Neural progenitor cell (in vitro differentiated cells): ENCODE measurements at places on chromosomes 6 and 20. TPM values are rescaled to one million over a fixed set of nuclear protein-coding genes. Genes with fewer than 3 reads are reported as not detected.

Gene TINAG
- not detected in 2 replicates for total RNA-seq

Gene OPRL1
- total RNA-seq, result 1.3 and 3.3 TPM in 2 replicates

Gene DSP
- 38.3 and 38.7 TPM in 2 replicates for total RNA-seq

Gene KIF6
- total RNA-seq, result 0.59 and 2.7 TPM in 2 replicates

Gene BTNL2
- total RNA-seq, result not detected in 2 replicates

Gene PTK7
- total RNA-seq, result 68.0 and 155 TPM in 2 replicates

Gene GGTLC1
- total RNA-seq, result not detected in 2 replicates

Gene GRM1
- 0.50 and 0.79 TPM in 2 replicates for total RNA-seq

Gene ADTRP
- total RNA-seq, result not detected in 2 replicates

Gene RNF182
- 10.3 and 15.3 TPM in 2 replicates for total RNA-seq

Gene WFDC8
- total RNA-seq, result not detected in 2 replicates

GRCh38 chr6:166313255-166314070 is 5.3 kb upstream of the PRR18 start:
- peak; percentile 80 for DNase-seq

GRCh38 chr6:166109608-166110007 is 58.0 kb downstream of the TBXT start:
- no peak for DNase-seq

DNA sequence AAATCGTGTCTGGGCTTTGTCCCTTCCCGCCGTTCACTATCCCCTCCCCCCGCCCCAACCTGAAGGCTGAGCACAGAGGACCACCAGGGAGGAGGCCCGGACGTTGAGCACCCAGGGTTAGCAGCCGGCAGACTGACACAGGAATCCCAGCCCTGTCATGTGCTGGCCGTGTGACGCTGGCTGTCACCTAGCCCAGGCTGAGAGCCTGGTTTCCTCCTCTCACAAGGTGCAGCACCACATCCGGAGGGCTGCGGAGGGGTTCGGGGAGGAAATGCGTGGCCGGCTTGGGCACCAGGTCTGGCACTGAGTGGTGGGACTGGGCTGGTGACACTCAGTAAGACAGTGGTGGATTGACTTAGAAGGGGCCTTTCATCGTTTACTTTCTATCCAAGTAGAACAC is 4.6 kb upstream of the LSM14B start:
- peak; percentile 34 for DNase-seq

DNA sequence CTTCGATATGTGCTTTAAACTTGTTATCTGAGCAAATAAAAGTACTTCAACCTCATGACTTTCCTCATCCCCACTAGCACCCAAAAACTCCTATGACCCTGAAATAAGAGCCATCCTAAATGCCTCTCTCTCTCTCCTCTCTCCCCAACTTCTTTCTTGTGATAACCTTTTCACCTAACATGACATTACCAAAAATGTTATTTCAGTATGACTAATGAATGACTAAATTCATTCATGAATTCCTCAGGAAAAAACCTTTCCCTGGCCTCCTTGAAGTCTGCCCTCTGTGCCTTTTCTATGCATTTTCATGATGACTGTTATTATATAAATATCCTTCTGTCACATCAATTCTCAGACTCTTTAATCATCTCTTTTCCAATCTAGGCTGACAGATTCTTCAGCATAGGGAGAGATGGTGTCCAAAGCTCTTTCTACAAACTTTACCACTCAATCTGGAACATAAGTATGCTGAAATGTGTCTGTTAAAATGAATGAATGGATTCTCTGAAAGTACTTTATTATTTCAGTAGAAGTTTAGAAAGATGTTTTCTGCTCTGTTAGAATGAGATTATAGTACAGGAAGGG is 114.3 kb upstream of the GGTLC1 start:
- DNase-seq, result no peak

GRCh38 chr20:1840817-1841553 is 54.2 kb upstream of the SIRPA start:
- DNase-seq, result no peak

DNA sequence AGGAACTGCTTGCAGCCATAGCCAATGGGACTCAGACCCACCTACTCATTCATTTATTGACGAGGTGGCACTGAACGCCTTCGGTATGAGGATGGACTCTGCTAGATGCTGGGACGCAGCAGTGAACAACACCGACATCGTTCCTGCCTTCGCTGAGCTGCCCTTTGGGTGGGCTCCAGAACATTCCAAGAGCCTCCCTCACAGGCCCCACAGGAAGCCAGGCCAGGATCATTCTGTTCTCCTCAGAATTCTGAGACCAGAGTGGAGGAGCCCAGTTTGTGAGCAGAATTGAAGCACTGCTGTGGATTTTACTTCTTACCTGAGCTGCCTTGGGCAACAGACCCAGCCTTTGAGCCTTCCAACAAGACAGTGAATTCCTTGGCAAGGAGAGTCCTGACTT is 82.1 kb downstream of the KCNB1 start:
- DNase-seq, result no peak

GRCh38 chr6:168071620-168072019 is 7.4 kb downstream of the FRMD1 start:
- DNase-seq, result no peak

- no peak for DNase-seq
Measured at GRCh38 chr6:23414051-23414445, 712.0 kb upstream of the NRSN1 start.

GRCh38 chr6:73078333-73078862 is 146.9 kb downstream of the KHDC1L start:
- DNase-seq, result no peak

GRCh38 chr20:32467506-32468312 is 109.6 kb downstream of the ASXL1 start:
- DNase-seq, result no peak

DNA sequence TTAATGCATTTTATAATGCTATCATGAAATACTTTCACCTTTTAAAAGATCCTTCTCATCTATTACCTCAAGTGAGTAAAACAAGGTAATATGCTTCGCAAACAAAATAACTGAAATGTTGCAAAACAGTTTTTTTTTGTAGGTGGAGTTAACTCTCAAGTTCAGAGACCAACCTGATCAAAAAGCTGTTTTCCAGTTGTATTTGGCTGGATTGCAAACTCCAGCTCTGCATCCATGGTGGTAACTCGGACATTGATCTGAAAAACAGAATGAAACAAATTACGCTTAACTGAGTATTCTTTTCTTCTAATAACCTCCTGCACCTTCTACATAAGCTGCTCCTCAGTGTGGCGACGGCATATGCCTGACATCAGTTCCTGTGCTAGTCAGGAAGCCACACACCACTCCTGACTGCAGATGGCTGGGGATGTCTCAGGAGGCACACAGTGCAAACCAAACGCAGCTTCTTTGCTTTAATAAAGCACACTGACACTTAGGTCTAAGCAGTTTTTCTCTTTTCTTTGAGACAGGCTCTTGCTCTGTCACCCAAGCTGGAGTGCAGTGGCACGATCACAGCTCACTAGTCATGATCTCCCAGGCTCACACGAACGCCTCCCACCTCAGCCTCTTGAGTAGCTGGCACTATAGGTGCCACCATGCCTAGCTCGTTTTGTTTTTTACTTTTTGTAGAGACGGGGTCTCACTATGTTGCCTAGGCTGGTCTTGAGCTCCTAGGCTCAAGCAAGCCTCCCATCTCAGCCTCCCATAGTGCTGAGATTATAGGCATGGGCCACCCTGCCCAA is 29.9 kb downstream of the EZR start:
- no peak for DNase-seq

GRCh38 chr6:3773678-3774298 is 22.3 kb upstream of the PXDC1 start:
- DNase-seq, result no peak

DNA sequence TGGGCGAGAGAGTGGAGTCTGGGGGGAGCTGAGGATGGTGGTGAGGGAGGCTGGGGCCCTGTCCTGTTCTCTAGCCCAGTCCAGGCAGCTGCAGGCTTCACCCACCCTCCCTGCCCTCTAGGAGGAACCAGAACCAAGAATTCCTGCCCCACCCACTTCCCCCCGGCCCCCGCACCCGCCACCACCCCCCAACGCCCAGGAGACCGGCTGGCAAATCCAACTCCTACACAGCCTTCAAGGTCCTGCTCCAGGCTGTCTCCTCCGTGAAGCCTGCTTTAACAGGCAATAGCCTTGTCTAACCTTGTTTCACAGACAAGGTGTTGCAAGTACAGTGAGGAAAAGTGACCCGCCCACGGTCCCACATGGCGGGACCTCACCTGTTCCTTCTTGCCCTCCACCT is 2.4 kb downstream of the SPDEF start:
- DNase-seq, result no peak

GRCh38 chr6:133339543-133340384 is 98.6 kb downstream of the EYA4 start:
- DNase-seq, result no peak

- DNase-seq, result peak; percentile 85
Measured at GRCh38 chr6:122609881-122610689, at the start of gene PKIB. Gene PKIB (plus strand): TSS chr6:122610405. CDS start chr6:122717795, 107,390 bp downstream.

DNA sequence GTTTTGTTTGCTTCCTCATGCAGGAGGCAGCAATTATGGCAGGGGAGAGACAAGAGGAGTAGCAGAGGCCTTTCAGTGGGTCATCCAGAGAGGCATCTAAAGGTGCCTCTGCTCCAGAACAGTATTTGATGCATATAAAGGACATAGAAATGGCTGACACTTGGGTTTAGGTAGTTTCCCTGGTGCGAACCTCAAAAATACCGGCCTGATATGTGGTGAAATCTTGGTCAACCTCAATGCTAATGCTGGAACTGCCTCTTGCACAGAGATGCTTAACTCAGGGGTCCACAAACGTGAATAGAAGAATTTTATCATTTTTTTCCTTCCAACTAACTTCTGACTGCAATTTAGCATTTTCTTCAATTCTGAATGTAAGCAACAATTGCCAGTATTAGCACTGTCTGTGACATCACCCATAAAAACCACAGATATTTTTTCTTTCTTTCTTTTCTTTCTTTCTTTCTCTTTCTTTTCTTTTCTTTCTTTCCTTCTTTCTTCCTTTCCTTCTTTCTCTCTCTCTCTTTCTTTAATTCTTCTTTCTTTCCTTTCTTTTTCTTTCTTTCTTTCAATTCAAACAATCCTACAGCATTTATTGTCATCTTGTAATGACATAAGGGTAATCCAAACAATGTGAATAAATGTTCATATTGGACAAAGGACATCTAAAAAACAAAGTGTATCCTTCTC is 180.0 kb upstream of the UST start:
- DNase-seq, result no peak

- no peak for DNase-seq
Measured at GRCh38 chr6:30618270-30618797, 694 bp downstream of the MRPS18B start.

- DNase-seq, result no peak
Measured at GRCh38 chr6:12200015-12200564, 90.1 kb upstream of the EDN1 start.

GRCh38 chr6:69948479-69949114 is 82.2 kb downstream of the COL19A1 start:
- DNase-seq, result no peak

- peak; percentile 46 for DNase-seq
Measured at GRCh38 chr6:6856538-6857523, 250.9 kb upstream of the RREB1 start.

DNA sequence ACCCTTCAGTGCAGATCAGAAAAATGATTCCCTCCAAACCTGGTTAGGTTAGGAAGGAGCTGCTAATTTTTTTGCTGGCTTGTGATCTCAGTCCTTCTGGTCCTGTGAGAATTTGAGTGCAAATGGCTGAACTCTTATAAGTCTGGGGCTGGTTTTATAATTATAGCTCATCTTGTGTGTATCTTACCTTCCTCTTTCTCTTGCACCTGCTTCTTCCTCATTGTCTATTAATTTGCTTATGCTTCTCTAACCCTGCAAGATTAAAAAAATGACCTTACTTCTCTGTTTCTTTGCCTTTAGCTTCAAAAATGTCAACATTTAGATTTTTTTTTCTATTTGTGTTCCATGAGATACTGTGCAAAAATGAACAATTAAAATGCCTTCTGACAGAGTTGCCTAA is 576.2 kb downstream of the DHX35 start:
- no peak for DNase-seq

DNA sequence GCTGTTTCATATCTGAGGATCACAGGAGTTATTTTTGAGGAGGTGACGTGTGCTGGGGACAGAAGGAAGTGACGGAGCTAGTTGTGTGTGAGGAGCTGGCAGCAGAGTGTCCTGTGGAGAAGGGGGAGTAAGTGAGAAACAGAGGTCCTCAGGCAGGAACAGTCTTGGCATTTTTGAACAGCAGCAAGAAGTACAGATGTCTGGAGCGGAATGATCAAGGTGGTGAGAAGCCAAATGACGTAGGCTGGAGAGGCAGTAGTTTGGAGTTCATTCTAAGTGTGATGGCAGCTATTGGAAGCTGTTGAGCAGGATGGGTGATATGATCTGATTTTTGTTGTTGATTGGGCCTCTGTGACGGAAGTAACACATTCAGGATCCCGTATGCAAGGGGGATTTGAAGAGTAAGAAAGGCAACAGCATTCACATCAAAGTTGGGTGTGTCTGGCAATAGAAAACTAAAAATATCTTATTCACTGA is 52.3 kb downstream of the SOBP start:
- DNase-seq, result no peak

DNA sequence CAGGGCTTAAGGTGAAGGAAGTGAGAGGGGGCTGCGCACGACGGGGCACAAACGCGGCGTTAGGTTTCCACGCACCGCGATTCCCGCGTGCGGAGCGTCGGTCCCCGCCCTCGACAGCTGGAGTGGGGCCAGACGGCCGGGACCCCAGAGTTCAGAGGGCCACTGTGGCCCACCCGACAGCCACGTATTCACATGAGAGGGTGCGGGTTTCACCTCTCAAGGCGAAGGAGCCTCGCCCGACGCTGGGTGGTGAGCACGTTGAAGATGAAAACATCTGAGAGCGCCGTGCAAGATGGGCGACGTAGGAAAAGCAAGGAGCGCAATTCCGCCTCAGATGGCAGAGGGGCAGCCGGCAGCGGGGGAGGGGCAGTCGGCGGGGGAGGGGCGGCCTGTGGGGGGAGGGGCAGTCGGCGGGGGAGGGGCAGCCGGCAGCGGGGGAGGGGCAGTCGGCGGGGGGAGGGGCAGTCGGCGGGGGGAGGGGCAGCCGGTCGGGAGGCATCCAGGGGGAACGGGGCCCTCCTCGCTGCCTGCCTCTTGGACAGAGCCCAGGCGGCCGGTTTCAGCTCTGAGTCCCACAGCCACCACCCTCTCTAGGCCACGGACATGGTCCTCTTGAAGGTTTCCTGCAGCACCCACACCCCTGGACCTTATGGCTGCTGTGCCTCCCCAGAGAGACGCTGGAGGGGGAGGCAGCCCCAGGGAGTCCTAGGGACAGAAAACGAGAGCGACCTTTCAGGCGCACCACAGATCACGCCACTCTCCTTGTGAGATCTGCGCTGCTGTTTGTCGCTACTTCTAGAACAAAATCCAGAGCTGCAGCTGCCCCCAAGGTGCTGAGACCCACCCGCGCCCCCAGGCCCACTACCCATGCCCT is 113.7 kb downstream of the DLL1 start:
- no peak for DNase-seq
